ENCODE measurements at places on chromosomes 3 and 15. TPM values are rescaled to one million over a fixed set of nuclear protein-coding genes. Genes with fewer than 3 reads are reported as not detected.

CHCHD6 gene
- total RNA-seq: 31.5 TPM

ALS2CL gene
- total RNA-seq: 2.7 TPM

STRIT1 gene
- not detected for total RNA-seq

CKMT1A gene
- 4.6 TPM for total RNA-seq

MAP3K13 gene
- total RNA-seq: 26.6 TPM

GPR87 gene
- not detected for total RNA-seq

CLEC3B gene
- total RNA-seq: not detected

TNFAIP8L3 gene
- total RNA-seq: 1.0 TPM

WNT7A gene
- total RNA-seq: not detected

GNAT1 gene
- not detected for total RNA-seq

TRIM71 gene
- total RNA-seq: 0.18 TPM

GHSR gene
- total RNA-seq: not detected

CFAP44 gene
- total RNA-seq: 0.74 TPM

MUSTN1 gene
- total RNA-seq: 0.49 TPM

AP3B2 gene
- total RNA-seq: 0.95 TPM
